ENCODE measurements at places on chromosomes 4 and X. TPM values are rescaled to one million over a fixed set of nuclear protein-coding genes. Genes with fewer than 3 reads are reported as not detected.
A peak's percentile ranks its signal among the peaks of the same experiment; 100 is the strongest.

- DNase-seq, result peak; percentile 89
Measured at GRCh38 chr4:119300101-119300978, 21.6 kb downstream of the FABP2 start.

VEGFD gene
- not detected for polyA plus RNA-seq

DNA sequence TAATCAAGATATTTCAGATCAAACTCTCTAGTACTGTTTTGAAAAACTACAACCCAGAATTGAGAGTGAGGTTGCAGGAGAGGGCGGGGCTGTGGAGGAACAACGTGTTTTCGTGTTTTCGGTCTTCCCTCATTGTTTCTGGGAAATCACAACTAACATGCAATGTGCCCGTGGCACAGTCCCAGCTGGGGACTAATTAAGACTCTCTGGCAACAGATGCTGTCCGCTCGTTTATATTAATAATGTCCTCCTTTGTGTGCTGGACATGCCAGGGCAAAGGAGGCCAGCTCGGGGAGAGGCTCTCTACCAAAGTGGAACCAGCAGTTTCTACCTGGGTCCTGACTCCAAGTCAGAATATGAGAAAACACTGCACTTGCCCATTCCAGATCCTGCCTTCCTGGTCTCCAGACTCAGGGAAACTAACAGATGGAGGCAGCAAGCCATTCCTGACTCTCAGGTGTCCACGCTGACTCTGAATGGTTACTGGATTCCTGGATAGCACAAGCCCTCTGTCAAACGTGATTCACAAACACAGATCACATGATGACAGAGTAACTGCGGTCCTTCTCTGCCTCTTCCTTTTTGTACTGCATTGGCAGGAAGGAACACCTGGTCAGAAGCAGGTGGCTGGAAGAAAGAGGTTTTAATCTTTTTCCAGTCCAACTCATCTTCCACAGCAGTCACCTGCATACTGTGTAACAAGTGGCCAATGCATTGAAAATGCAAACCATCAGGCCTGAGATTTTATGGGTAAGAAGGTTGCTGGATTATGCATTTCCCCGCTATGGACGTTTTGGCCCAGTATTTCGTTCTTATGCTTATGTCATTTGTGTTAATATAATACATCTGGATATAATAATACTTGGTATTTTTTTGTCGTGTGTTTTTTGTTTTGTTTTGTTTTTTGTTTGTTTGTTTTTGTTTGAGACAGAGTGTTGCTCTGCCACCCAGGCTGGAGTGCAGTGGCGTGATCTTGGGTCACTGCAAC lies 65.0 kb downstream of the COQ2 start:
- peak; percentile 24 for DNase-seq

GRCh38 chr4:26020881-26021280 lies 106.9 kb downstream of the SMIM20 start:
- no peak for DNase-seq

DNA sequence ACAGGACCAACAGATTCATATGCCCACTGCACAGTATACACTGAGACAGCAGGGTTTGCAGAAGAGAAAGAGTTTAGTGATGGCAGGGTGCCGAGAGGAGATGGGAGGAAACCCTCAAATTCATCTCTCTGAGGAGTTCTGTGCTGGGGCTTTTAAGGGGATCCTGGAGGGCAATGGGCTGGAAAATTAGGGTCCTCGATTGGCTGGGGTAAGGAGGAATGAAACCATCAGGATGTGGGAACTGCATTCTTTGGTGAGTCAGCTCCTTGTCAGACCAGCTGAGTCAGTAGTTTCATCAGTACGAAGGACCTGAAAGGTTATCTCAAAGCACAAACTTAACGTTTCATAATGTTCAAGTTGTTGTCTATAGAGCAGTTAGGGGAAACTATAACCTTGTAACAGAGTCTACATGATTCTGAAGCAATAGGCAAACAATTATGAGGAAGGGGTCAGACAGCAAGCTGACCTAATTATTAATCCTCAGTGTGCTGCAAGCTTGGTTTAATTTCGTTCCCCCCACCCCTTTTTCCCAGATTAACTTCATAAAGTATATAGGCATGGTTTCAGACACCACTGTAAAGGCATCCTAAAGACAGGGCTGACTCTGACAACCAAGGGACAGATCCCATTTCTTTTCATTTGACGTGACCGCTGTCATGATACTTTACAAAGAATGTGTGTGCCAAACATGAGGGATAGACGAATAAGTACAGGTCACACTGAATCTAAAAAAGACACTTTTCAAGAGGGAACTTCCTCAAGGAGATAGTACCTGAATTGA lies 1.5 kb upstream of the MSMO1 start:
- DNase-seq, result no peak

DNA sequence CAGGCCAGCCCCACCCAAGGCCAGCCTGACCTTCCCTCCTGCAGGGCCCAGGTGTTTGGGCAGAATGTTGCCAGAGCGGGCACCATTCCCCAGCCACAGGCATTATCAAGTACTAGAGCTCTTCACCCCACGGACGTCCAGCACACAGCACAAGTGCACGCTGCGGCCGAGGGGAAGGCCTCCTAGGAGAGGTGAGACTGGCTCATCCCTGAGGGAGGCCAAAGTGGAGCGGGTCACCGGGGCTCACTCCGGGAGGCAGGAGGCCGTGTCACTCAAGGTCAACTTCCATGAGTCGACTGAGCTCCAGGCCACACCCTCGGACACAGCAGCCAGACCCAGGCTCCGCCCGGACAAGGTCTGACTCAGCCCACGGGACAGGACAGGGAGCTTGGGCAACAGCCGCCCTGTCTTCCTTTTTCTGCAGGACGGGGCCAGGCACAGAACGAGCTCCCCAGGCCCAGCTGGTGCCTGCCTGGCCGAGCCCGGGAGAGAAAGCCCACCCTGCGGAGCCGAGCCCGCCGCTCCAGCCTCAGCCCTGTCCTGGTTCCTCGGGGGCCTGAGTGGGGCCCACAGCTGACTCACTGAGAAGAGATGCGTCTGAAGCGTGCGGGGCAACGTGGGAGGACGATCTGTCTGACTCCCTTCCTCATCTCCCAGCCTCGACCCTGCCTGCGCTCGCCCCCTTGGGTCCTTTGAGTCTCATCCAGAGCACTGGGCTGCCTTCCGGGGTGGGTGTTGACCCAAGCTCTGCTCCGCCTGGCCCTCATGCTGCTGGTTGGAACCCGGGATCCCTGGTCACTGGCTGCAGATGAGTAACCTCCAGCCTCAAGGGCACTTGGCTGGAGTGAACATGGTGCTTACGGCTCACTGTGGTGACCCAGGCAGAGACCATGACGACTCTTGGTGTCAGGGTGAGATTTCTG lies 1.6 kb downstream of the SLC49A3 start:
- no peak for DNase-seq

DNA sequence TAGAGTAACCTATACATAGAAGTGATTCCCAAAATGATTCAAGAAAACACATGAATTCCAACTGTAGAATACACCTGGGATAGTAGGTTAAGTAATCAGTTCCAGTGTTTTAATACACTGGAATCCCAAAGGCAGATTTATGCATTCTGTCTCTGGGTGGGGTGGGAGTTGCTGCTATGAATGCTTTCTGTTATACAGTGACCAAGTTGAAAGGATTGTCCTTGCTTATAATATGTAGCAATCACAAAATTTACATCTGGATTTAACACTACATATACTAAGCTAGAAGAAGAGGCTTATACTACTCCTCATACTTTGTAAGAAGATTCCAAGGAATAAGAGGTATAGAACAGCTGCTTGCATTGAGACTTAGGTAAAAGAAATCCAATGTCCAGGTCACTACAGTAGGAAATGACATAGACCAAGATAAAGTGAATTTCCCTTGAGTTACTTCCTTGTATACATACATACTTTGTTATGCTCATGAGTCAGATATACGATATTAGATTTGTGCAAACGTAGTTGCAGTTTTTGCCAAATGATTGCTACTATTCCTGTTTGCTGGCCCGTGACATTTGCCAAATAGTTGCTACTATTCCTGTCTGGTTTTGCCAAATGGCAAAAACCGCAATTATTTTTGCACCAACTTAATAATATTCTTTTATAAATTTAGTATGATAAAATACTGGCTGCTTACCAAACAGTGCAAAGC lies 210.5 kb upstream of the DIAPH2 start:
- no peak for DNase-seq

- no peak for DNase-seq
Measured at GRCh38 chr4:153764601-153765368, 5.0 kb upstream of the RNF175 start.

- DNase-seq, result no peak
Measured at GRCh38 chr4:113707048-113707447, 54.5 kb downstream of the CAMK2D start.

- DNase-seq, result no peak
Measured at GRCh38 chr4:10417740-10418139, 39.5 kb downstream of the ZNF518B start.

- DNase-seq, result peak; percentile 2
Measured at GRCh38 chr4:173334891-173335752, 964 bp upstream of the HMGB2 start.

DNA sequence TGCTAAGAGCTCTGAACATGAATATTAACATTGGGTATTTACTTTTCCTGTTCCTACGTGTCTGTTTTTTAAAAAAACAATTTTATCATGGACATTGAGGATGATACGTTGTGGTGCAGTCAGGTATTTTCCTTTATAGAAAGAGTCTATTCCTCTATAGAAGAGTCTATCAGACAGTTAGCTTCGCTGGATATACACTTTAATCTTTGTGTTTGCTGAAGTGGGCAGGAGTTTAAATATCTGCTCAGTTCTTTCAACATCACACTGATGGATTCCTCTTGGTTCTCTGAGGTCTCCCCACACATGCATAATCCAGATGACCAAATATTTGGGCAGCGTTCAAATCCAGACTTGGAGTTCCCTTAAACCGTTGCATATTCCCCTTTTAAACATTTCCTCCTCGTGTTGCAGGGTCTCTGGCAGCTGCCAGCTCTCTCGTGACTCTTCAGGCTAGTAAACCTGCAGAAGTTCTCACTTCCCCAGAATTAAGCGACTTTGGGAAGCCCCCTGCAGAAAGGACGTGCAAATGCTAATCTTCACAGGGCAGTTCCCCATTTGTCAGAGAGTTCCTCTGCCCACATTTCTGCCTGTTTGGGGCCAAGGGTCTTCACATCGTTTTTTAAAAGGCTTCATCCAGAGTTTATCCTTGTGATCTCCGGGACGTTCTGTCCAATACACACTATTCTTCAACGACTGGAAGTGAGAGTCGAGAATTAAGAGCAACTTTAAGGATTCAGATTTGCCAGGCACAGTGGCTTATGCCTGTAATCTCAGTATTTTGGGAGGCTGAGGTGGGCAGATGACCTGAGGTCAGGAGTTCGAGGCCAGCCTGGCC lies 20.5 kb upstream of the DHRSX start:
- no peak for DNase-seq

SERPINA7 gene
- not detected for polyA plus RNA-seq

MTMR8 gene
- polyA plus RNA-seq, result 4.7 TPM

DNA sequence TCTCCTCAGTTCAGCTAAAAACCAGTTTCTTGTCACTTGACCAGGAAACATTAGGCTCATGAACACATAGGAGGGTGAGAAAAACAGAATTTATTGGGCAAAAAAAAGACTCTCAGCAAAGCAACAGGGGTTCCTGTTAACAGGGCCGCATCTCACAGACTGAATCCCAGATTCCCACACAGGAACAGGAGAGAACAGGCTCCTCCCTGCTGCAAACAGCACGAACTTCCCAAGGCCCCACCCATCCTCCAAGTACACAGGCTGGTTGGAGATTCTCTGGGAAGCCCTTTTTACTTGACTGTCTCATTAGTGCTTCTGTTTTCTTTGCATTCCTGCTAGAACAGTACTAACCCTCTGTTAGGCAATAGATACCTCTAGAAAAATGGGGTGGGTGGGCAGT lies 52.4 kb upstream of the IL21 start:
- DNase-seq, result no peak
